ENCODE measurements at places on chromosomes 3 and 15.
A peak's percentile ranks its signal among the peaks of the same experiment; 100 is the strongest.

GRCh38 chr3:107641572-107642307 is 119.0 kb downstream of the BBX start:
- no peak for DNase-seq

GRCh38 chr3:27357665-27358258 is 11.4 kb downstream of the NEK10 start:
- DNase-seq: peak; percentile 41

DNA sequence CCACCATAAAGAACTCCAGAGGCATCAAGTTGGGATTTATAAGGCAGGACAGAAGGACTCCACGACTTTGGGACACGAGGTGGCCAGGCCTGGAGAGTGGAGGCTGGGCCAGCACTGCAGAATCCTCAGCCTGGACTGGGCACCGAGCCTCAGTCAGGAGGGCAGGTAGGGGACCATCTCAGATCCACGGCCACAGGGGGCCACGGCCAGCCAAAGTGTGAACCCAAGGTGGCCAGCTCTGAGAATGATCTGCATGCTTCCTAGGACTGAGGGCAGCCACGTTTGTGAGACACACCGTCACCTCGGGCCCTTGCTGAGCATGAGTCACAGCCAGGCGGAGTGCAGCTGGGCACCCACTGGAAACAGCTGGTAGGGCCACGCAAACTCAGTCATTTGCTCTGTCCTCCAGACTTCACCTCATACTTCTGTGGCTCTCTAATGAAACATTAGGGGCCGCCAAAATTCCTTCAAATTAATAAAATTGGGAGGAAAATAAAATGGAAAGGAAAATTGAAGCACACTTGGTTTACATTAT is 65.8 kb downstream of the CTNNB1 start:
- DNase-seq: no peak

DNA sequence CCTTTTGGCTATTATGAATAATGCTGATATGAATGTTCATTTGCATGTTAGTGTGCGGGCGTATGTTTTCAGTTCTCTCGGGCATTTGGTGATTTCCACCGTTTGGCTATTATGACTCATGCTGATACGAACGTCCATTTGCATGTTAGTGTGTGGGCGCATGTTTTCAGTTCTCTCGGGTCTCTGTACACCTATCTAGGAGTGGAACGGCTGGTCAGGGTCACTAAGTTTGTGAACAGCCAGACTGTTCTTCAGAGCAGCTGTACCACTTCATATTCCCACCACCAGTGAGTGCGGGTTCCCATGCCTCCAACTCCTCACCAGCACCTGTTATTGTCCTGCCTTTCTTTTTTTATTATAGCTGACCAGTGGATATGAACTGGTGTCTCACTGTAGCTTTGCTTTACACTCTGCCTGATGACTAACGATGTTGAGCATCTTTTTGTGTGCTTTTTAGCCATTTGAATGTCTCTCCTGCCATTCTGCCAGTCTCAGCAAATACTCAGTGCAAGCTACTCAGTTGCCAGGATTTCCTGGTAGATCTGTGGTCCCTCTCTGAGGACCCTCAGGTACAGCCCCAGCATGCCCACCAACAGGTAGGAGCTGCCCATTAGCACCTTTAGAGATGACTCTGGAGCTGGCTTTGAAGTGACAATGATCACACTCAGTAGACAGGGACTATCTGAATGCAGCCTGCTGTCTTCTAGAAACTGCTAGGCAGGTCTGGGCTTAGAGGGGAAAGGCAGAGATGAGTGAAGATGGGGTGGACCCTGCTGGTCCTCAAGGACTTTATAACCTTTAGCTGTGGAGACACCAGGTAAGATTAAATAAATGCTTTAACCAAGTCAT is 141.1 kb downstream of the XXYLT1 start:
- DNase-seq: peak; percentile 8

DNA sequence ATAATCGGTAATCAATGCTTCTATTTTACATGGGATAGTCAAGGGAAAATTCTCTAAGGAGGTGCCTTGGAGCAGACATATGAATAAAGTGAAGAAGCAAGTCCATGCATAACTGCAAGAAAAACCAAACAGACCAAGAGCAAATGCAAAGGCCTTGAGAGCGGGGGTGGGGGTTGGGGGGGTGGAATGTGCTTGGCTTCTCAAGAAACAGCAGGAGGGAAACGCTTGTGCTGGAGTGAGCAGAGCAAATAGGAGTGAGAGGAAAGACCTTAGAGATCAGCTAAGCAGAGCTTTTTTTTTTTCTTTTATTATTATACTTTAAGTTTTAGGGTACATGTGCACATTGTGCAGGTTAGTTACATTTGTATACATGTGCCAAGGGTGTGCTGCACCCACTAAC is 260.8 kb downstream of the ARPP21 start:
- no peak for DNase-seq

GRCh38 chr3:95123104-95123503 is 1060.2 kb downstream of the NSUN3 start:
- DNase-seq: no peak

- DNase-seq: no peak
Measured at GRCh38 chr3:46272028-46272451, 29.8 kb downstream of the CCR3 start.

- DNase-seq: no peak
Measured at GRCh38 chr3:45906681-45907407, 20.5 kb downstream of the CCR9 start.

DNA sequence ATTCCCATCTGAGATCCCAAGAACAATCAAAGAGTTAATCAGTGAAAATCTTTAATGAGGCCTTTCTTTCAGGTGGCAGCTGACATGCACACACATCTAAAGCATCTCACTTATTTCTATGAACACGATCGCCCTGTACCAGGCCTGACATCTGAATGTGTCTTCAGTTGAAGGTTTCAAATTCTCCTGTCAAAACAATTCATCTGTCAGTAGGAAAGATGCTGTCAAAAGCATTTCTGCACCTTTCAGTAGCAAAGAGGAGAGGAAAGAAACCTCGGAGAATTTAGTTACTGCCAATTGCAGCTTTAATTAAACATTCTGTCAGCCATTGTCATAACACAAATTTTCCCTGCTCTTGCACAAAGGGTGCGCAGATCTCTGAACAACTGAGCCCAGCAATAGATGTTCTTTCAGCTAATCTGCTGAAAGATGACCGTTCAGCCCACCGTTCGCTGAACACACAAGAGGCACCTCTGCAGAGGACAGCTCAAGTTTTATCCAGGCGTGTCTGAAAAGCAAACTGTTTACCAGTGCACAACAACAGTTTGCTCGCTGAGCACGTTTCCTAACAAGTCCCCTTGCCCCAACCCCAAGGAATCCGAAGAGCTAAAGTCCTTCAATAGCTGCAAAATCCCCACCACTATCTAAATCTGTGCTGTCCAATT is 34.1 kb downstream of the LRIG1 start:
- DNase-seq: no peak

DNA sequence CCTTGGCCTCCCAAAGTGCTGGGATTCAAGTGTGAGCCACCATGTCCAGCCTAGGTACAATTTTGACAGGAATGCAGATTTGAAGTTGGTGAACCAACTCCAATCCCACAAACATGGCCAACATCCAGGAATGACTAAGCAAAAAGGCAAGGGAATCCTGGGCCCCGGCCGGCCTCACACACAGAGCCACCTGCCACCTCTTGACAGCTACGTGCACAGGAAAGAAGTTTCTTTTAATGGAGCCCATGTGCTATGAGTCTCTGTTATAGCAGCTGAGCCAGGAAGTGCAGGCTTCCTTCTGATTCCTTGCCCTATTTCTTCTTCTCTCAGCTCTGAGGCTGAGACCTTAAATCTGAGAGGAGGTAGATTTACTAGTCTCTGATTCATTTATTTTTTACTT is 8.8 kb downstream of the TMEM40 start:
- DNase-seq: no peak

DNA sequence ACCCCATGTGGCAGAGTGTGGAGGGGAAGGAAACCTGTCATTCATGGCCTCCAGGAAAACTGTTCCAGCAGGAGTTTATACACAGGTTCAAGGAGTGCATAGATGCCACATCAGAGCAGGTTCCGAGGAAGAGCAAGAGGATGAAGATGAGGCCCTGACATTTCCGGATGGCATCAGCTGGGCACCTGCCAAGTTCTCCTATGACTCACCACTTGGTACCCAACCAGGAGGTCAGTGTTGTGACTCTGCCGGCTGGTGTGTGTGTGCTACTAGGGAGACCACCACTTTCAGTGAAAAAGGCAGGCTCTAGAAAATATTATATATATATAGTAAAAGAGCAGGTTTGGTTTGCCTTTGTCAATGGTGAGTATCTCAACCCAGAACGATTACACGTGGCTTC is 69.3 kb downstream of the NTRK3 start:
- no peak for DNase-seq

DNA sequence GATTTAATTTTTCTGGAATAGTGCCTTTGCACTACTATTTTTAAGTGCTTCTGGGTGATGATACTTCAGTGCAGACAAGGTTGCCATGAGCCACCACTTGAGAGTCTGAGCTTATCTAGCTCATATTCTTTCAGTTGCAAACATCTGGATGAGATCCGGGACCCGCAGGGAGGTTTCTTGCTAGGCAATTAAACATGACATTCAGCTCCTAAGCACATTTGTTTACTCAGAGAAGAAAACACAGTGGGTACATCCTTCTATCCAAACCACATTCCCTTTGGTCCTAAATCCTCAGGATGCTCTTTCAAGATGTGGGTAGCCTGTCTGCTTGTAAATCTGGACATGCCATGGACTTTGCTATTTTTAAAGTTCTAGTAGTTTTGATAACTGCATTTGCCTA is 12.0 kb downstream of the PLSCR1 start:
- DNase-seq: no peak

- no peak for DNase-seq
Measured at GRCh38 chr15:74768099-74768770, 13.6 kb upstream of the CSK start.

GRCh38 chr15:40342416-40343320 is 1.9 kb upstream of the CCDC9B start:
- no peak for DNase-seq

DNA sequence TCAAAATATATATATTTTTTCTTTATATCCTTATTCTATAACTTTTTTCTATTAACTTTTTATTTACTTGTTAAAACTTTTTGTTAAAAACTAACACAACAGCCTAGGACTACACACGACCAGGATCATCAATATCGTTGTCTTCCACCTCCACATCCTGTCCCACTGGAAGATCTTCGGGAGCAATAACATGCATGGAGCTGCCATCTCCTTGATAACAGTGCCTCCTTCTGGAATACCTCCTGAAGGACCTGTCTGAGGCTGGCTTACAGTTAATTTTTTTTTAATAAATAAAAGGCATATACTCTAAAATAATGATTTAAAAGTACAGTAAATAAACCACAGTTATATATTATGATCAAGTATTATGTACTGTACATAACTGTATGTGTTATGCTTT is 58.9 kb downstream of the SFMBT1 start:
- DNase-seq: no peak

- DNase-seq: no peak
Measured at GRCh38 chr3:38687321-38687720, 37.8 kb upstream of the SCN5A start.

- no peak for DNase-seq
Measured at GRCh38 chr15:90991587-90992285, 2.6 kb downstream of the PRC1 start.

DNA sequence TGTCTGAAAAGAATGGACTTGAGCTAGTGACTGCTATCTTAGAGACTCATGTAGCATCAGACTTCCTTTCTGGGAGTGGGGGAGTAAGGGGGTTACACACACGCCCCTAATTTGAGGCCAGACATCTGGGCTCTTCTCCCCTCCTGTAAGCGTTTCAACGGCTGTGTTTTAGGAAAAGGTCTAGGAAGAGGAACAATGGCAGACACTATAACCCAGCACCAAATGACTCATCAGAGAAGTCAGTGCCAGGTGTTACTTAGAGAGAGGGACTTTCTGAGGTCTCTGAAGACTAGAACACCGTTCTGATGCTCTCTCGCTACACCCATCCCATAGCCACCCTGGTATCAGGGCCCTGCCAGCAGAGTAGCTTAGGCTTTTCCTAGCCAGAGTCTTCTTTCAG is 65.5 kb downstream of the SSUH2 start:
- no peak for DNase-seq

GRCh38 chr3:176971613-176972174 is 225.6 kb downstream of the TBL1XR1 start:
- DNase-seq: no peak

GRCh38 chr3:194097141-194097882 is 38.6 kb upstream of the HES1 start:
- no peak for DNase-seq

- DNase-seq: no peak
Measured at GRCh38 chr3:54773271-54773670, 154.6 kb downstream of the LRTM1 start.

- DNase-seq: no peak
Measured at GRCh38 chr15:62119227-62119864, 45.7 kb downstream of the C2CD4B start.

DNA sequence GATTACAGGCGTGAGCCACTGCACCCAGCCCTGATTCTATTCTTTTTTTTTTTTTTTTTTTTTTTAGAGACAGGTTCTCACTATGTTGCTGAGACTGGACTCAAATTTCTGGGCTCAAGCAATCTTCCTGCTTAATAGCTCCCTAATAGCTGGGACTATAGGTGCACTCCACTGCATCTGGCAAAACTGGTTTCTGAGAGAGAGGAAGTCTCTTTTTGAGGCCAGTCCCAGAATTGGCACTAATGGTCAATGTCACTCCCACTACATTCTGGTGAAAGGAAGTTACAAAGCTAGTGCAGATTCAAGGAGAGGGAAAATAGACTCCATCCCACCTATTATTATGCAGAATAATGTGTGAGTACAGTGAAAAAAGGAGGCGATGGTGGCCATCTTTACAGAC is 5.8 kb upstream of the TGFBR2 start:
- DNase-seq: no peak

DNA sequence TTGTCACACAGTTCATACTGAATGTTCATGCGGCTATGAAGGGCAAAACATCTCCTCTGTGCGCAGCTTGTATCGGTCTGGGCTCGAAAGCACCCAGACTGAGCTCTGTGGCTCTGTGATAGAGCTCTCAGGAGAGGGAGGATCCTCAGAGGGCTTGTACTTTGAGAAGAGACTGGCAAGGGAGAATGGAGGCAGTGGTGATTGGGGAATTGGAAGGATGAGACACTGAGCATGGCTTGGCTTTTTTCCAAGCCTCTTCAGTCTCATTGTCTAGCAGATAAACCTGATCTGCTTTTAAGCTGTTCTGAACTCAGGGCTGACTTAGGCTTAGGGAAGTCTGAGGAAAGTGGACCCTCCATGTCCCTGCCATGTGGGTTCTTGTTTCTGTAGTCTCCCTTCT is 43.0 kb downstream of the RAD54L2 start:
- DNase-seq: no peak

- DNase-seq: no peak
Measured at GRCh38 chr3:72663429-72663828, 184.8 kb downstream of the SHQ1 start.

- DNase-seq: peak; percentile 70
Measured at GRCh38 chr3:124761250-124761796, 31.1 kb downstream of the UMPS start.

- no peak for DNase-seq
Measured at GRCh38 chr15:70505936-70506912, 257.1 kb downstream of the UACA start.

- DNase-seq: no peak
Measured at GRCh38 chr3:125072301-125072700, 16.5 kb upstream of the HEG1 start.
